ENCODE measurements at places on chromosomes 4 and X. TPM values are rescaled to one million over a fixed set of nuclear protein-coding genes. Genes with fewer than 3 reads are reported as not detected.

AMBN gene
- not detected for total RNA-seq

RHOH gene
- total RNA-seq, result not detected

RRH gene
- not detected for total RNA-seq

CSAG3 gene
- total RNA-seq, result not detected

NAP1L2 gene
- total RNA-seq, result under 0.01 TPM

TMSB15B gene
- 3.3 TPM for total RNA-seq

AWAT2 gene
- total RNA-seq, result not detected

ATP2B3 gene
- total RNA-seq, result not detected

UCP1 gene
- not detected for total RNA-seq

LEF1 gene
- total RNA-seq, result 0.37 TPM

PHOX2B gene
- total RNA-seq, result not detected

RTL3 gene
- total RNA-seq, result not detected

GABRB1 gene
- total RNA-seq, result not detected
